Large intestine (tissue), 12 donors: ENCODE measurements at places on chromosomes 4 and X. TPM values are rescaled to one million over a fixed set of nuclear protein-coding genes. Genes with fewer than 3 reads are reported as not detected.
A peak's percentile ranks its signal among the peaks of the same experiment; 100 is the strongest.

Gene KLHL13
- 73.6 TPM for polyA plus RNA-seq

Gene TMPRSS11A
- polyA plus RNA-seq = 0.04 TPM

- no peak for DNase-seq
These were observed 65.8 kb downstream of the SCML2 start for GRCh38 chrX:18288716-18289115.

DNA sequence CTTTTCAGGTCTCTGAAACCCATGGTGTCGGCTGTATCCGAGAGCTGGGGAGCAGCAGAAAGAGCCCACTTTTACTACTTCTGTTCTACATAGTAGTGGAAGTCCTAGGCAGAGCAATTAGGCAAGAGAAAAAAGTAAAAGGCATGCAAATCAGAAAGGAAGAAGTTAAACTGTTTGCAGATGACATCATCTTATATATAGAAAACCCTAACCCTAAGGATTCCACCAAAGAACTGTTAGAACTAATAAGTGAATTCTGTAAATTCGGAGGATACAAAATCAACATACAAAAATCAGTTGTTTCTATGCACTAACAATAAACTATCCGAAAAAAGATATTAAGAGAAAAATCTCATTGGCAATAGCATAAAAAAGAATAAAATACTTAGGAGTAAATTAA lies 95.3 kb downstream of the POLA1 start:
- DNase-seq = no peak

DNA sequence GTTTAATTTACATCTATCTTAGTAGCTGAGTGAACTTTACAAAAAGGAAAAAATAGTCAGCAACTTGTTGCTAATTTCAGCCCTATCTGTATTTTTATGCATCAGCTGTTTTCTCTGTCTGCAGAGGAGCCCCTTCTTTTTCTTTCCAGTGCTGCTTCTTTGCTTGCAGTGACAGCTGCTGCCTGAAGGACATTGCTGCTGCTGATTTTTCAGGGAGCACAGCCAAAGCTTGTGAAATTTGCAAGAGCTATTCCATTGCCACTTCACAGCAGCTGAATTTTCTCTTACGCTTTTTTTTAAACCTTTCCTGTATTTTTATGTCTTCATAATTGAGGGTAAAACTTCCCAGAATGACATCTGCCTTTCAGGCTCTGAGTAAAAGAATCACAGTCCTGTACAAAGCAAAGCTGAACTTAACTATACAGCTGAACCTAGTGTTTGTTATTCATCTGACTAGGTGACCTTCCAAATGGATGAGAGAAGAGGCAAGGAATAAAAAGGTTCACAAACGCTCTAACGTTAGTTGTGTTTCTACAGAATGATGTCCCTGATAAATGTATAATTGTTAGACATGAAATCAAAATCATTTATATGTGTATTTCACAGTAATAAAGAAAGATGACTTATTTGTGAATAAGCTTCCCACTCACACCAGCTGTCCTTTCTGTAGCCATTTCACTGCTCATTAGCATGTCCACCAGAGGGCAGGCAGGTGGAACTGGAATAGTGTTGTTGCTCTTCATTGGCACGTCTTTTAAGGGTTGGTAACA lies 541.4 kb downstream of the ADGRL3 start:
- peak; percentile 11 for DNase-seq

Gene FATE1
- polyA plus RNA-seq = 0.09 TPM

GRCh38 chr4:150007512-150007911 lies 70.7 kb upstream of the DCLK2 start:
- no peak for DNase-seq

GRCh38 chrX:86237482-86237881 lies 89.2 kb downstream of the DACH2 start:
- no peak for DNase-seq

DNA sequence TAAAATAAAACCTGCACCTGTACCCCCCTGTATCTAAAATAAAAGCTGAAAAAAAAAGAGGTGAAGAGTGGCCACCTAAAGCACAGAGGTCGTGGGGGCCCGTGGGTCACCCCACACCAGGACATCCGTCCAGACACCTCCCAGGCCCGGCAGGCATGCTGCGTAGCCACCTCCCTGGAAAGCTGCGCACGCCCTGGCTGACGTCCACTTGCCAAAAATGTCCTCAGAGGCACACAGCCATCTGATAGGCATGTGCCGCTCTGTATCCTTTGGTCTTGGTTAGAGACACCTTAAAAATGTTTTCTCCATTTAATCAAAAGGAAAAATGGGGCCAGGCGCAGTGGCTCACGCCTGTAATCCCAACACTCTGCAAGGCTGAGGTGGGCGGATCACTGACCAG lies 17.7 kb downstream of the FAM53A start:
- no peak for DNase-seq

Gene HSFX2
- polyA plus RNA-seq = not detected
